NCI-H1105 treated with DMSO at 0.1 percent for 48 hours (cell line): ENCODE measurements at places on chromosomes 12 and 14.

GRCh38 chr14:100675699-100676684, 50.7 kb upstream of the DLK1 start:
- DNase-seq, result no peak

GRCh38 chr12:123063535-123063934, 83.1 kb downstream of the ARL6IP4 start:
- DNase-seq, result no peak

GRCh38 chr14:94622653-94623421, 10.6 kb downstream of the SERPINA3 start:
- no peak for DNase-seq

GRCh38 chr12:94987801-94988200, 15.7 kb downstream of the NDUFA12 start:
- DNase-seq, result no peak

- no peak for DNase-seq
Measured at GRCh38 chr12:19615384-19615725, 176.1 kb downstream of the AEBP2 start.
